ENCODE measurements at places on chromosomes 4 and X.

- DNase-seq = no peak
Observed at GRCh38 chr4:139503622-139504166, 49.8 kb downstream of the RAB33B start.

DNA sequence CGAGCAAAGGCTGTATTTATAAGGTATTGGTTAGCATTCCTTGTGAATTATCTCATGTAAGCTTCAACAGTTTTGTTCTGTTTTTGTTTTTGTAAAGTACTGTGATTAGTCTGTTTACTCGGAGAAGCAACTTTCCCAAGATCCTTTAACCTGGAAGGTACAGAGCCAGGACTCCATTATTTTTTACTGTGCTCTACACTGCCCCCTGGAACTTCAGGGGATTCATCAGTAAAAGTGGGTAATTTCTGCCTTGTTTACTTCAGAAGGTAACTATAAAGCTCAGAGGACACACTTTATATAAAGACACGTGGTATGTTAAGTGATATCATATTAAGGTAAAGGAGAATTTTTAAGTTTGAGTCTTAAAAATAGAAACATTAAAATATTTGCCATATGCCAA is 124.9 kb downstream of the IQCM start:
- DNase-seq = no peak

- no peak for DNase-seq
Observed at GRCh38 chr4:95318483-95318882, 230.3 kb downstream of the UNC5C start.

- no peak for DNase-seq
Observed at GRCh38 chr4:123096038-123096437, 173.6 kb upstream of the NUDT6 start.

GRCh38 chr4:94819371-94820168 is 61.8 kb downstream of the BMPR1B start:
- no peak for DNase-seq

DNA sequence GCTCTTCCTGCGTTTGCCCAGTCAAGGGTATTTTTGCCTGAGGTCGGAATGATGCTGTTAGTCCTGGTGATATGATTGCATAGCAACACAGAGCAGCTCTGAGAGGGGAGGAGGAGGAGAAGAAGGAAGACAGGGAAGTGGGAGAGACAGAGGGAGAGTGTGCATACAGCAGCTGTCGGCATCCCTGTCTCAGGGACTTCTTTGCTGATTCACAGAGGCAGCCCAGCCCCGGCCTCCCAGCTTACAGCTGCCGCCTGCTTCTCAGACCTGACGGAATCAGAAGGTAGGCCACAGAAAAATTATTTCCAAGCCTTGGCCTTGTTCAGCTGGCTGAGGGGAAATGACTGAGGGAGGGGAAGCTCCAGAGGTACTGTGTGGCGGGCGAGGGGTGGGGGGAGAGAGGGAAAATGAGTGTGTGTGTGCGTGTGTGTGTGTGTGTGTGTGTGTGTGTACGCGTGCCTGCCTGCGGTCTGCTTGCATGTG is 319 bp downstream of the DRP2 start:
- peak; percentile 1 for DNase-seq

DNA sequence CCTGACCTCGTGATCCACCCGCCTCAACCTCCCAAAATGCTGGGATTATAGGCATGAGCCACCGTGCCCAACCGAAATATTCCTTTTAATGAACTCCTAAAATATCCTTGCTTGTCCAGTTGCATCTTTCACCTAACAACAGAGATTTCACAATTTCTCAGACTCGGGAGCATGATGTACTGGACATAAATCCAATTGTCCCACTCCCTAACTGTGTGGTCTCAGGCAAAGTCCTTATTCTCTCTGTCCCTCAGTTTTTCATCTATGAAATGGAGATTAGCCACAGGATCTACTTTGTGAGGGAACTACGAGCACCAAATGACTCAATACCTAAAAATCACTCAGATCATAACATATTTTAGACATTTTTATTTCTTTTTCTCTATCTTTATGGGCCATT is 9.3 kb downstream of the RAB40A start:
- no peak for DNase-seq

- no peak for DNase-seq
Observed at GRCh38 chrX:146241902-146242301, 424.3 kb downstream of the SLITRK2 start.

DNA sequence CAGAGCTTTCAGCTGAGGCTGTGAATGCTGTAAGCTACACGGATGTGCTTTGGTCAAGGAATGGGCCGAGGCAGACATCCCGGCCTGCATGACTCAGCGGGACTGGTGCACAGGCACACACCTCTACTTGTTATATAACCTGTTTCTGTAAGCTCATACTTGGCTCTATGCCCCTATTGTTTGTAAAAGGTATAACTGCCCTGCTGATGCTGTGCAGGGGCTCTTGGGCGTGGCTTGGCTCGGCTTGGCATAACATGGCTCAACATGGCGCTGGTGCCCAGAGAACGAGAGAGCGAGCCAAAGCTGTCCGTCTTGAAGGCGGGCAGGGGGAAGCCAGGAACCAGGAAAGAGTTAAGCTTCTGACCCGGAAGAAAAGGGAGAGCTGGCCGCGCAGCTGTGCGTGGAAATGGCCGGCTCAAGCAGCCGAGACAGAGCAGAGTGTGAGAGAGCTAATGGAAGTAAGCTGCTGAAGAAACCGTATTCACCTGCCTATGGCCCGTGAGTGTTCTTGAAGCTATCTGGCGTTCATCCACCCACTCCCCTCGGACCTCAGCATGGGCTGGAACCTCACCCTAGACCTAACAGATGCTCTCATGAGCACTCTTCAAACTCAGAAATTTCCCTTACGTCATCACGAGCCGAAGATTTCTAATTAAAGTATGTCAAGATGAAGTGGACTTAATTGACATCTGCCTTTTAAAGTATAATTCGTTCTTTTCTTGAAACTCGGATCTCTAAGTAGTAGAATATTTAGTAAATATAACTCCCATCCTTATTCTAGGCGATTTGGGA is 286.3 kb upstream of the AGA start:
- DNase-seq = no peak

DNA sequence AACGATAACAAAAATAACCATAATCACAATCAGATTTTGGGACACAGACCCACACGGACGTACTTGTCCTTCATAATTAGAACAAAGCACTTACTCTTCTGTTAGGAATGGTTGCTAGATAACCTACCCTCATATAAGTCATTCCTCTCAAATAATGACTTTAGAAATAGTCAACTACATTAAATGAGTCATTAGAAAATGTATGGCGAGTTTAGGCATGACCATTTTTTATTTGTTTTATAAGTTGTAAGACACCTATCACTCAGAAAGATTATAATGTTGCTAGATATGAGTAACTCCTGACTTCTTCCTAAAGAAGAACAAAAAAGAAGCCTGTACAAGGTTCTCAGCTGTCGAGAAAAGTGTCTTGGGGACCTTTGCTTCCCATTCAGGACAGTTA is 1637.5 kb upstream of the PCDH7 start:
- DNase-seq = no peak

GRCh38 chr4:182973511-182973911 is 56.3 kb upstream of the DCTD start:
- DNase-seq = no peak

- no peak for DNase-seq
Observed at GRCh38 chrX:6962006-6962355, 185.5 kb upstream of the STS start.

- peak; percentile 44 for DNase-seq
Observed at GRCh38 chrX:40174001-40174853, 76.5 kb upstream of the BCOR start.

DNA sequence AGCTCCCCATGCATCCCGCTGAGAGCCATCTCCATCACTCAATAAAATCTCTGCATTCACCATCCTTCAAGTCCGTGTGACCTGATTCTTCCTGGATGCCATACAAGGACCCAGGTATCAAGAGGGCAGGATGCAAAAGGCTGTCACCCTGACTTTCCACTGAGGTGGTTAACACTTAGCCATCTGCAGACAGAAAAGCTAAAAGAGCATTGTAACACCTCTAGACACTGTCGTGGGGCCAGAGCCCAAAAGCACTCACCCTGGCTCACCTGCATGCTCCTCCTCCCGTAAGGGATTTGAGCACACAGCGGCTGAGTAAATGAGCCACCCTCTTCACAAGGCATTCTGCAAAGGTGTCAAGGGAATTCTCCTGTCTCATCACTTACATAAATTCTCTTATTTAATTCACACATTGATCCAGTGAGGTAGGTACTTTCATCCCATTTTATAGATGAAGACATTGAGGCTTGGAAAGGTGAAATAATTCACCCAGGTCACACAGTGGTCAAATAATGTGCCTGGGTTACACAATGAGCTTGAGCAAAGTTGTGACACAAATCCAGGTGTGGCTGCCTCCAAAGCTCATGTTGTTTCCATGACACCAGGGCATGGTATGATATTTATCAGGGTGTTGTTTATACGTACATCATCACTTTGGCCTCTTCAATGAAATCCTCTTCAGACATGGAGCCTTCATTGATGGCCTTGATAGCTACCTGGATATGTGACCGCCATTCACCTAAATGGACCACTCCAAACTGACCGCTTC is 48.0 kb downstream of the TXK start:
- no peak for DNase-seq

- DNase-seq = no peak
Observed at GRCh38 chr4:89994176-89994873, 99.7 kb downstream of the MMRN1 start.

- DNase-seq = no peak
Observed at GRCh38 chr4:629636-629914, 4.2 kb downstream of the PDE6B start.

DNA sequence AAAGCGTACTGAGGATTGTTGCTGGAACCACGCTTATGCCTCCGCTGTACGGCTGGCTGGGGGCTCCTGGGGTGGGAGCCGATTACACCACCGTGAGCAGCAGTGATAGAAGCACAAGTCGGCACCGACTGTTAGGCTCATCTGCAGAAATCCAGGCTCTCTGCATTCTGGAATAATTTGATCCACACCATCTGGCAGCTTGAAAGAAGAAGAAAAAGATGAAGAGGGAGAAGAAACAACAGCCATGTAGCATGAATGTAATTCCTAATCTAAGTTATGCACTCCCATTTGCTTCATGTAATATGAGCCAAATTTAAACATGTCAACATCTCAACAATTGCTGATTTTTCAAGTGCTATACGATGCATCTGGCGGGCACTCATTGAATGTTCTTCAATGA is 84.6 kb upstream of the DHX15 start:
- DNase-seq = no peak

DNA sequence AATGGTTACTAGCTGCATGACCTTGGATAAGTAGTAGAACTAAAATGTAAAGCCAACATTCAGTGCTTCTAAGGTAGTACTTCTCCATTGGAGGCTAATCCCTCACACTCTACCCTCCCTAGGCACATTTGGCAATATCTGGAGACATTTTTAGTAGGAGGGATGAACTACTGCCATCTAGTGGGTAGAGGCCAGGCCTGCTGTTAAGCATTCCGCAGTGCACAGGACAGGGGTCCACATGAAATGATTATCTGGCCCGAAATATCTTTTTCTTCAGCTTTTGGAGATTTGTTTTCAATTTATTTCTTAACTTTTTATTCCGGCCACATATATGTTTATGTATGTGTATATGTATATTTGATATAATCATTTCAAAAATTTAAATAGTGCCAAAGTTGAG is 36.0 kb upstream of the SPANXC start:
- DNase-seq = peak; percentile 29

- DNase-seq = no peak
Observed at GRCh38 chrX:40094900-40095582, 2.7 kb downstream of the BCOR start.

DNA sequence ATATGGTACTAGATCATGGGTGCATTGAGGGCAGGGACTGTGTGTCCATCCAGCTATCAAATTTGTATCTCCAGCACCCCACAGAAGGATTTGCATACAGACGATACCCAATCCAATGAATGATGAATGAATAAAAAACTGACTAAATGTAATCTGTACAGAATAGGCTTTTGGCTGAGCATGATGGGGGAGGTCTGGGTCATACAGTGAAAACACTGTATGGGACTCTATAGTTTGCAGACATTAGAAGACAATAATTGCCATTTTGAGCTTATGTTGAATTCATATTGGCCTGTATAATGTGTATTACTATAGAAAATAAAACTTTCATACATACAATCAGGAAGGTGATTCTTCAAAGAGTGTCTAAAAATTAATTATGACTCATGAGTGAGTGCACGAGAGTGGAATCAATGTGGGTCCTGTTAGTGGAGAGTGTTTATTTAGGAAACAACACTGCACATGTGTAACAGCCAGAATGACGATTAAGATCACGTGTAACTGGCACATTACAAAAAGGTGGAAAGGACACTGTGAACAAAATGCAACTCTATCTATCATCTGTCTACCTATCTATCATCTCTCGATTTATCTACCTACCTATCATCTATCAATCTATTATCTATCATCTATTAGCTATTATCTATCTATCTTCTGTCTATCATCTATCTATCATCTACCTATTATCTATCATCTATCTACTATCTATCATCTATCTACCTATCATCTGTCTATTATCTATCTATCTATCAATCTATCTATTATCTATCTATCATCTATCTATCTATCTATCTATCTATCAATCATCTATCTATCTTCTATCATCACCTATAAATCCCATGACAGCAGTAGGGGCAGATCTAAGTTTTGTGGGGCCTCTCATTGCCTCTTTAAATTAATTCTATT is 201.3 kb downstream of the PTTG2 start:
- peak; percentile 40 for DNase-seq

GRCh38 chr4:142408003-142408441 is 438.1 kb downstream of the INPP4B start:
- peak; percentile 10 for DNase-seq

GRCh38 chrX:3094261-3094660 is 53.0 kb downstream of the ARSF start:
- no peak for DNase-seq

DNA sequence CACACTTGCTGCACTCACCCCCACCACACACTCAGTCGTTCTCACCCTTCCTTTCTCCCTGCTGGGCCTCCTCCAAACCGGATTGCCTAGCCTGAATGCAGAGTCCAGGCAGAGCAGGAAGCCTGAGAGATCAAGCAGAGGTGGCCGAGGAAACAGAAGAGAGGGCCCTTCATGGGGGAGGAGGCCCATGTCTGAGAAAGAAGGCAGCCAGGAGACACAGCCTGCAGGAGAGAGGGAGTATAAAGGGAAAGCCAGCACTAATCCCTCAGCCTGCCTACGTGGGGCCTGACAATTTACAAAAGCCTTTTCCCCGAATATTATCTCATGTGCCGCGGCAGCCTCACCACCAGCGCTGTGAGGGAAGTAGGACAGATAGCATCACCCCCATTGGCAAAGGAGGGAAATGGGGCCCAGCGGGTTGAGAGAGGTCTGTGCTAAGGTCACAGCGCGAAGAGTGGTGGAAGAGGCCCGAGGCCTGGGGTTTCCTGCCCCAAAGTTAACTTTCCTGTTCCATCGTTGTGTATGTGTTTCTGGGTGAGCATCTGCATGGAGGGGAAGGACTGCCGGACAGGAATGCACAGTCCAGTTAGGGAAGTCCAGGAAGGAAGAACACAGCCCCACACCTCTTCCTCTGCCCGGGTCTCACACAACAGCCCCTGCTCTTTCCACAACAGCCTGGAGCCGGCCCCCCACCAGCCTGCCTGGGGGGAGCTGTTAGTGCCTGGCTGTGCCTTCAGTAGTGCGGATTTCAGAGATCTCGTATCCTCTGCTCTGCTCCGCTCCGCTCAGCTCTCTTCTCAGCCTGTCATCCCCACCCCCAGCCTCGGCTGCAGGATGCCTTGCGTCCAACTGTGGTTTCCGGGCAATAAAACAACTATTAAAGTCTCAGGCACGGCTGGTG is 50.9 kb upstream of the BCOR start:
- no peak for DNase-seq

All from kidney capillary endothelial cell (primary cell).